Vagina (tissue), 2 donors: ENCODE measurements at places on chromosomes 7 and 10.

DNA sequence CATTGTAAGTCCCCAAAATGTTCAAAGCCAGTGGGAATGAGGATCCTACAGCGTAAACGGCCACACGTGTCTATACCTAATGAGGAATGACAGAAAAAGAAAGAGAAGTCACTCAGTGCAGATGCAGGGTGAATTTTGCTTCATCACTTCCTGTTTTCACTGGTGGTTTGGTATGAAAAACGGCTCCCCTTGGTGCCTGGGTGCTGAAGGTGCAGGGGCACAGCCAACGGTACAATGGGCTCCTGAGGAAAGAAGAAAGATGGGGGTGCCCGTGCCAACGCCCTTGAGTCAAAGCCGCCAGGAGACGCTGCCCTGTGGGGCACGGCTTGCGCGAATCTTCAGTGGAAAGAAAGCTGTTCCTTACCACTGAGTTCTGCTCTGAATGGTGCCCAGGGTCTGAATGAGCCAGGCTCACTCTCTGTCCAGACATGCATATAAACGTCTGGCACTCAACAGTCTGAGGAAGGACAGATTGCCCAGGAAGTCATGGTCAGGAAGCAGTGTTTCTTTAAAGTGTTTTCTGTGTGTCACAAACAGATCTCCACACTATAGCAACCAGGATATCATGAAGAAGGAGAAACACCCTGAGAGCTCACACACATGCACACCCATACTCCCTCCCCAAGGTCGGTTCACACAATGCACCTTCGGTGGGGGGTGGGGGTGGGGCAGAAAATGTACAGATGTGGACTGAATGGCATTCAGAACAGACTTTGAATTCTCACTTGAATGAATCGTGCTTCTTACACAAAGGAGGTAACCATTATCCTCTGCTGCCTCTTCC lies 105.8 kb downstream of the ELMO1 start:
- DNase-seq: no peak

DNA sequence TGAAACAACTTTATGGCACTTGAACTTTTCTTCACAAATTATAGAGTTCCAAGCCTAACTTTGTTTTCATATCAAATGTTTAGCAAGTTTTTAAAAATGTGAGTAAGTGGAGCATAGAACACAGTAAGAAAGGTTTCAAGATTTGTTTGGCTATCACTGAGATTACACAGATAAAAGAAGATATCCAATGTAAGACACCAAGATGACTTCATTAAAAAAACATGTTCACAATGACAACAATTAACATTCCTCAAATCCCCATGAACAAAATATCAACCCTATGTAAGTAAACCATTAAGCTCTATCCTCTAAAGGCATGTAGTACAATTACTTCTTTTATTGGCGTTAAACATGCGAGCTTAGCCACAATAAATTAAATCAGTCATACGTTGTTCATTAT lies 129.7 kb downstream of the RELN start:
- DNase-seq: no peak

DNA sequence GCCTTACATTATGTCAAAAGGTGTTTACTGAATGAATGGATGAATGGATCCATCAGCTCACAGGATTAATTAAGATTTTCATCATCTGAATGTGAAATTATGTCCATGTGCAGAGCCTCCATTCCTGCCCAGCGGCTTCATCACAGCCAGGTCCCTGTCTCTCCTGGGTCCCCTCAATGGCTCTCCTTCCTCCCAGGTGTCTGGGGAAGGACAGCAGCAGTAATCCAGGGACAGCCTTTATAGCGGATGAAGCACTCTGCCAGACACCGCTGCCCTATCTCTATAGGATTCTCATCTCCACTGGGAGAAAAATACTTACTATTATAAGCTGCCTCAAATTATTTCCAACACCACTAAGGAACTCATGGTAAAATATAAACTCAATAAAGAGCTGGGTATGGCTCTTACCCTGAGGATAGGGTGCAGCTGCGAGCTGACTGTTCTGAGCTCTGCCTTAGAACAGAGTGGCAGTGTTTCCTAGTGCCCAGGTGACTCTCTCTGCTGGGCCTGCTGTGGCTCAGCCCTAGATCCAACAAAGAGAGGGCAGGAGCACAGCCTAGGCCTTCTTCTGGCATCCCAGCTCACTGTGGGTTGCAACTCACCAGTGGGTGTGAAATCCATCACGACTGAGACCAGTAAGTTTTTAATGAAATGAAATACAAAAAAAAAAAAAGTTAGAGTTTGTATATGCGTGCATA lies 38.3 kb downstream of the GPRIN2 start:
- DNase-seq: no peak

DNA sequence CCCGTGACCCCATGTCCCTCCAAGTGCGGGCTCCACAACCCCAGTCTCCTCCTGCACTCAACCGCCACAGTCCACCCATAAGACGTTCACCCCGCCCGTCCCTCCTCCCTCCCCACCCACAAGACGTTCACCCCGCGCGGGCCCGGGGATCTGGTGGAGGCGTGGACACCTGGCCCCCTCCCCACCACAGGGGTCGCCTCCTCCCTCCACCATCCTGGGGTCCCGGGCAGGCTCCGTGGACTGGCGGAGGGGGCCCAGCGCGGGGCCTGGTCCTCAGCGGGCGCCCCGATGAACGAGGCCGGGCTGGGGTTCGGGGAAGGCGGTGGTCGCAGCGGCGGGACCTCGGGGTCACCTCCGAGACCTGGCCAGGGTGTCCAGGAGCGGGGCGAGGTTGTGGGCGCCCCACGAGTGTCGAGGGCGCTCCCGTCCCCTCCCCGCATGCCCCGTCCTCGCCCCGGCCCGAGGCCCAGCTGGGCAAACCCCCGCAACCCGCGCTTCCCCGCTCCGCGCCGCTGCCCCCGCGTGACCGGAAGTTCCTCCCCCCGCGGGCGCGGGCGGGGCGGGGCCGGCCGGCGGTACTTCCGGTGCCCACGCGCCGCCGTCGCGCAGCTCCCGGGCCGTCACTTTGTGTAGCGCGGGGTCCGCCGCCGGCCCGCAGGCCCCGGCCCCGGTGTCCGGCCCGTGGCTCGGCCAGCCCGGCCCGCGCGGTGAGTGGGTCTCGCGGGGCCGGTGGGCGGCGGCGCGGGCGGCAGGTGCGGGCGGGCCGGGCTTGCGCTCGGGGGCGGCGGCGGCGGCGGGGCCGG lies at the start of gene ZNF316:
ZNF316 (plus strand) TSS at position 578 of the 803 bp plus-strand sequence. CDS start 5,092 bp downstream, outside the sequence.
- no peak for DNase-seq

- no peak for DNase-seq
Measured at GRCh38 chr7:134702366-134703240, 56.0 kb downstream of the BPGM start.

DNA sequence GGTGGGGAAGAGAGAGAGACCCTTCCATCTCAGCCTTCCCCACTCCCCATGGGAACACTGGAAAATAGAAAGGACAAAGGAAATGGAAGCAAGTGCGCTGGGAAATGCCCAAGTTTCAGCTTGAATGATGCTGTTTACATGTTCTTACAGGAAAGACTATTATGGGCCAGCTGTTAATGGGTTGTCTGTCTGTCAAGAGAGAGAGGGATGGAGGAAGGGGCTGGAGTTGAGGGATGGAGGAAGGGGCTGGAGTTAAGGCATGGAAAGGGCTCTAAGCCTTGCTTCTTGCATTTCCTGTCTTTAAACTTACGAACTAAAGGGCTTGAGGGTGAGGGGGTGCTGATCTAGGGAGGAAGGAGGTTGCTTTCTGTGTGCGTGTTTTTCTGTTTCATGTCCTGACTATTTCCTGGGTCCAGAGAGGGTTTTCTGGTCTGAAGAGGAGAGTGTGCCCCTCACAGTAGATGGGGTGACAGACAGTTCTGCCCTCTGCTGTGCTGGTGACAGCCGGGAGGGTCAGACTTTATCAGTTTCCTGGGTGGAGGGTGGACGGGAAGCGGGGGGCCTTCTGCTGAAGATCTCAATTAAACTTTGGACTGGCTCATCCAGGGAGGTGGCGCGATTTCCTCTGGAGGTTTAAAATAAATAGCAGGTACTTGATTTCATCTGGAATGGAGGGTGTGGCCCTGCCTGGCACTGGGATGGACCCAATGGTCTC lies 30.5 kb downstream of the GRK5 start:
- no peak for DNase-seq

- no peak for DNase-seq
Measured at GRCh38 chr7:11327633-11328032, 354.0 kb downstream of the PHF14 start.

GRCh38 chr10:132939957-132940790 lies 2.2 kb downstream of the CFAP46 start:
- DNase-seq: no peak

DNA sequence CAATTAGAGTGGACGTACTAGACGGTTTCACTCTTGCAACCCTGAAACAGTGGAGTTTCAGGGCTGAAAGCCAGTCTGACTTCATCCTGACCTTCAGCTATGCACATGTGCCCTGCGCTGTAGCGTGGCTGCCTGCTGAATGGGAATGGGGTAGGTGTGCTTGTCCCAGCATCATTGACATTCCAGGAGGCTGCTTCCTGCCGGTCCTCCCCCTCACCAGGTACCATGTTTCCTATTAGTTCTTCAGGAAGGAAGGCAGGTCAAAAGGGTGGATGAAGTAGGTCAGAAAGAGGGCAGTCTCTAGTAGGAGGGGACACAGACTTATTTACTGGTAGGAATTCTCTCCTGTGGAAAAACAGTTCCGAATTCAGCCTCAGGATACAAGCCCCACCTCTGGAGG lies 551.8 kb upstream of the GALNT17 start:
- DNase-seq: no peak

DNA sequence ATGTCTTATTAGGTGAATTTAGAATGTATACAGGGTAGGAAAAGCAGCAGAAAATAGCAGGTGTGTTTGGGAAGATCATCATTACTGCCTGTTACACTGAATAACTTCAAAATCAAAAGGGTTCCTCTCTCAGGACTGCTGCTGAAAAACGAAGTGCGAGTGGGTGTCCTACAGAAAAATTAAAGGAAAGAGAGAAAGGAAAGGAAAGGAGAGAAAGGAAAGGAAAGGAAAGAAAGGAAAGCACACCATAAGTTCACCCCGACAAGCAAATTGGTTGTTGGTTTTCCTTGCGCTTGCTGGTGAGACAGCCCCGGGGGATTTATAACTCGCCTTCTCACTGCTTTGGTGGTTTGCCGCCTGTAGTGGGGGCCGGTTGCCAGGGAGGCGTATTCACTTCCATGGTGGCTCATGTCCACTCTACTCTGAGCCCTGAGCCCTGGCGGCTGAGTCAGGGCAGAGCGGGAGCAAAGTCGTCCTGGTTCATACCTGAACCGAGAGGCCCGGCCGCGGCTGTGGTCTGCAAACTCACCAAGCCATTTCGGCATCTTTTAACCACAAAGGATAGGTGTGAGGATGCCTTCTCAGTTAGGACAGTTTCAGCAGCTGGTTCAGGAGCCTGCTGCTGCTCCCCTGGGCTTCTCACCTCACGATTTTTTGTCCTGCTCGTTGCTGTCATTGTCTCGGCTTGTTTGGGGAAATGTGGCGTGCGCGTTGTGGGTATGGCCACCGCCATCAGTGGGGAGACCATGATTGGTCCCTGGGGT lies 26.1 kb downstream of the INPP5A start:
- DNase-seq: no peak

DNA sequence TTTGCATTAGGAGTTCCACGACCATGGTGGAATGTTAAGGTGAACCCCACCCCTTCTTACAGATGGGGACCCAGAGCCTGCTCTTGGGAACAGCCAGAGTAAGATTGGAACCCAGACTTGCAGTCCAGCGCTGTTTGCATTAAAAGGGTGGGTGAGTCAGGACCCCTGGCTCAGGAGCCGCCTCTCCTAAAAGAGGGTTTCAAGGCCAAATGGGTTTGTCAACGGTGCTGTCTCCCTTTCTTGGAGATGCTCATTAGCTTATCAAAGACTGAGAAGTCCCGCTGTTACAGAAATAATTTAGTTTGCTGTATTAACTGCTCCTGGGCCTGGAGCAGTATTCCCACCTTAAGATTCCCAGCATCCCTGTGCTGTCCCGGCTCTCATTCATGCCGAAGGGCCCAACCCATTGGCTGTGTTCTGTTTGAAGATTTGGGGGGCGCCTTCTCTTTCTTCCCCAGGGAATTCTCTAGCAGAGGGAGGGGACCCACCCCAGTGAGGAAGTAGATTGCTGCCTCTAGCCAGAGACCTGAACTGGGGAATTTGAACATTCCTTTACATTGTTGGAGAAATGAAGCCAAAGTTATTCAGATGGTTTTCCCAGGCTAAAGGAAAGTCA lies 1.8 kb downstream of the MARVELD1 start:
- DNase-seq: no peak

GRCh38 chr7:13225068-13225467 lies 537.6 kb downstream of the ARL4A start:
- no peak for DNase-seq

GRCh38 chr7:110762546-110763225 lies 328.2 kb upstream of the LRRN3 start:
- no peak for DNase-seq

DNA sequence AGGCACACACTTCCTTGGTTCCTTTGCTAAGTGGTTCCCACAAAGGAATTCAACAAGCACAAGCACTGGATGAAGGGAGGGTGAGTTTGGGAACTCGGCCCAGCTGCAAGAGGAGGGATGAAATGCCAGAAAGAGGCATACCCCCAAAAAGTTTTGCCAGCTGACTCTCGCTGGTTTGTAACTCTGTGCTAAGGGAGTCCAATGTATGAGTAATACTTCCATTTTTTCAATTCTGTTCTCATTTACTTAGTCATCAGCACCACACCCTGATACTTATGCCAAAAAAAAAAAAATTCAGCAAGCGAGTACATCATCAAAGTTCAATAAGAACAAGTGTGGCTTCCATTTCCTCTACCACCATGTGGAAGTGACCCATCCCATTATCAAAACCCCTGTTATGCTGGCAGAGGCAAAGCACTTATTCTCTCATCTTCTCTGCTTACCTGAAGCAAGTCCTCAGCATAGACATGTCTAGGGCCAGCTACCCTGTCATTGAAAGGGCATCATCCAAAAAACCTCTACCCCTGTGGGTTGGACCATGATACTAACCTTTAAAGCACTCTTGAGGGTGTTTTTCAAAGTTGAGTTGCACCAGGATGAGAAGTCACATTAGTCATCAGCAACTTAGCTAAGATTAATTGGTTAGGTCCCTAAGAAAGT lies 6.9 kb upstream of the HYCC1 start:
- DNase-seq: no peak

GRCh38 chr7:121480058-121480457 lies 84.0 kb upstream of the FAM3C start:
- DNase-seq: no peak

GRCh38 chr7:92644406-92645113 lies 54.4 kb upstream of the FAM133B start:
- DNase-seq: no peak

- DNase-seq: no peak
Measured at GRCh38 chr10:21993360-21994001, 10.0 kb downstream of the DNAJC1 start.

DNA sequence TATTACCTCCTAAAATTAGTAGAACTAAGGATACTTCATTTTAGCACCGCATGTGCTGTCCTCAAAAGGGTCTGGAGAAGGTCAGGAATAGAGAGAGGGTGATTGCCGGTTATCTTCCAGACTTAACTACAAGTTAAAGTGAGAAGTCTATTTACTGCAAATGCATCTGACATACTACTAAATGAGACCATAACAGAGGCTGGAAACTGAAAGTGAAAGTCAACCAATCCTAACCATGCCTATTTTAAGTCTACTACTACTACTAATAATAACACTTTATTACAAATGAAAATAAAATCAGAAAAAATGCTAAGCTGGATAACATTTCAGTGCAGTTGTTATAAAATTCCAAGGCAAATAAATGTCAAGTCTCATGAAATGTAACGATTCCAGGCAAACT lies 244.7 kb downstream of the KIF20B start:
- no peak for DNase-seq
